ENCODE measurements at places on chromosomes 12 and 14.

DNA sequence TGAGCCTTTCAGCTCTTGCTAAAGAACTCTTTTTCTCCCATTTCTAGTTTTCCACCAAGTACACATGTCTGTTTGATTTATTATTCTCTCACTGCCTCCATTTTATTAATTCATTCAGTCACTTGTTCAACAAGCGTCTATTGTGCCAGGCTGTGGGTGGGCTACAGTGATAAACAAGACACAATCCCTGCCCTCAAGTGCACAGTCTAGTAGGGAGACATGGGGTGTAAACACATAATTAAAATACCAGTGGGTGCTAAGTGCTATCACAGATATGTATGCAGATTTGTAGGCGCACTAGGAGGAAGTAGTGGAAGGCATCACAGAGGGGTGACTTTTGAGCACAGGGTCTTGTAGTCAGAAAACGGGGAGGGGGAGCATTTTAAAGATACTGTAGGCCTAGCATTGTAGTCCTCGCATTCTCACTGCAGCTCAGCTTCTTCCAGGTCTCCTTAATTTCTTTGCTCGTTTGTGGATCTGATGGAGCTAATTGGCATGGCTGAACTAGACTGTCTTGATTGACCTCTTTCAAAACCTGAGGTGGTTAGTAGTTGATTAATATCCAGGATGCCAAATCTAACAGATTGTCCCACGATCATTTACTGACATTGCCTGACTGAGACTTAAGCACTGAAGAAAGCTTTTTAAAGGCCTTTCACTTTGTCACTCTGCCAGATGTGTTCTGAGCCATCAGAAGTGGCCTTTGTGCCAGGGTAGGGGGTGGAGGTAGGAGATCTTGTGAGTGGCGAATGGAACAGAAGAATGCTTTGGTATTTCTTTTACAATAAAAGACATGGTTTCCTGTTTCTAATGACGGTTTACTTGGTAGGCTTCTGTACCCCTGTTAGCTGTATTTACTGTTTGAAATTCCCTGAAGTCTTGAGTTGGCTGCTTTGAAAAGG, 116.9 kb downstream of the DIP2B start:
- DNase-seq = no peak

GRCh38 chr12:57263096-57263495, 12.1 kb upstream of the STAC3 start:
- DNase-seq = no peak

DNA sequence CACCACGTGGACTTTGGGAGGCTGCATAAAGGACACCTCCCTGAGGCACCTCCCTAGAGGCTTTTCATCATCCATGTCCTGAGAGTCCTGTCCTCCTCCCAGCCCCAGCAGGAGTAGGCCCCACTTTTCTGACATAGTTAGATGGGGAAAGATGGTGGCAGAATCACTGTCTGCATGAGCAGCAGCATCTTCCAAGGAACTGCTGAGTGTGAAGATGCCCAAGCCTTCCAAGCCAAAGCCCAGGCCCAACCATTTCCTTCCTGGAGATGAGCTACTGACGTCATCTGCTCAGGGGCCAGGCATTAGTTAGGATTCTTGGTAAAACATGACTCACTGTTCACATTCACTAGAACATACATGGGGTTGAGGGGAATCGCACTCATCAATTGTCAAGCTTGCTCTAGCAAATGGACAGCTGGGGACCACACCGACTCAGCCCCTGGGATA, 37.3 kb downstream of the VDR start:
- DNase-seq = peak; percentile 53

GRCh38 chr12:3869865-3870264, 3.3 kb downstream of the PARP11 start:
- DNase-seq = no peak

DNA sequence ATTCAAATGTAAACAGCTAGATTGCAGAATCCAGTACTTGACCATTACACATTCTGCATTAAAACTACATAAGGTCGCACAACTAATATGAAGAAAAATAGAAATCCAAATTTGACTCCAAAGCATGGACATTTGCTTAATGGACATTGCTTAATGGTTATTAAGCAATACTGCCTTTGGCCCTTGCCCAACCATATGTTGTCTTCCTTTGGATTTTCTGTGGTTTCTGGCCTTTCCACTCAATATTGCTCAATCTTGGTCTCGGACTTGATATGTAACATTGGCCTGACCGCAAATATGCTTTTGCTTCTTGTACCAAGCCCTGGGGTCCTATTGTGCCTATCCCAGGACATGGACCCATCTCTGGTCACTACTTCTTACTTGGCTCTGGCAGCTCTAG, 67.2 kb downstream of the PTPRR start:
- DNase-seq = no peak

DNA sequence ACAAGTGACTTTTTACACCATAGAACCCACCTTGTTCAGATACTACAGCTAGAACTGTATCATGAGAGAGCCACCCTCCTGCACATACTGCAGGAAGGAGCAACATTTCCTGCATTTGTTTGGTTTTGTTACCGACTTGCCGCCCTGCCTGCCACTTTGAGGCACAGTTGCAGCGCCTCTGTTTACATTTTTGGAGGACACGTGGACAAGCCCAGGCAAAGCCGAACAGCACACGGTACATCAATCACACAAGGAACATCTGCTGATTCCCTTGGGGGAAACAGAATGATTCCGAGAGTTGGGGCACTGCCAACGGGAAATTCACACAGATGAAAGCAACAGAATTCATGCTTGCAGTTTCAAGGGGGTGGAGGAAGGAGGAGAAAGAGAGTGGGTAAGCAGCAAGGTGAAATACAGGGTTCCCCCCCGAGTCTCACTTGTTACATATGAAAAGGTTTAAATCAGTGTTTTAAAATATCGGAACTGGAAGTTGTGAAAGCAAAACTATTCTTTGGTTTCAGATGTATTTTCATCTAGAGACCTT, 110.7 kb downstream of the BTG1 start:
- no peak for DNase-seq

GRCh38 chr14:34971381-34971780, 11.4 kb upstream of the SRP54 start:
- peak; percentile 23 for DNase-seq

DNA sequence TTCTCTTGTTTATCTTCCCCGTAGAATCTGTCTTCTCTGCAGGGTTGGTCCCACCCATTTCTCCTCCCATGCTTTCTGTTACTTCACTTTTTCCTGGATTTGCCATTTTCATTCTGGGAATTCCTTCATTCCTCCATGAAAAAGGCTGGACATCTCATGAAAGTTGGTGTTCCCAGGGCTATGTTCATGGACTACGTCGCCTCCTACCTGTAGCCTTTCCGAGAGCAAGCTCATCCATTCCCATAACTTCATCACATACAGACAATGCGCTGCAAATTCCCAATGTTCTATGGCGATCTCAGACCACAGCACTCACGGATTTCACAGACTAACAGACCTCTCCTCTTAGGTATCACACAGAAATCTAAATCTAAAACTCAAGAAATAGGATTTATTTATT, 217.1 kb downstream of the EXOC5 start:
- no peak for DNase-seq

DNA sequence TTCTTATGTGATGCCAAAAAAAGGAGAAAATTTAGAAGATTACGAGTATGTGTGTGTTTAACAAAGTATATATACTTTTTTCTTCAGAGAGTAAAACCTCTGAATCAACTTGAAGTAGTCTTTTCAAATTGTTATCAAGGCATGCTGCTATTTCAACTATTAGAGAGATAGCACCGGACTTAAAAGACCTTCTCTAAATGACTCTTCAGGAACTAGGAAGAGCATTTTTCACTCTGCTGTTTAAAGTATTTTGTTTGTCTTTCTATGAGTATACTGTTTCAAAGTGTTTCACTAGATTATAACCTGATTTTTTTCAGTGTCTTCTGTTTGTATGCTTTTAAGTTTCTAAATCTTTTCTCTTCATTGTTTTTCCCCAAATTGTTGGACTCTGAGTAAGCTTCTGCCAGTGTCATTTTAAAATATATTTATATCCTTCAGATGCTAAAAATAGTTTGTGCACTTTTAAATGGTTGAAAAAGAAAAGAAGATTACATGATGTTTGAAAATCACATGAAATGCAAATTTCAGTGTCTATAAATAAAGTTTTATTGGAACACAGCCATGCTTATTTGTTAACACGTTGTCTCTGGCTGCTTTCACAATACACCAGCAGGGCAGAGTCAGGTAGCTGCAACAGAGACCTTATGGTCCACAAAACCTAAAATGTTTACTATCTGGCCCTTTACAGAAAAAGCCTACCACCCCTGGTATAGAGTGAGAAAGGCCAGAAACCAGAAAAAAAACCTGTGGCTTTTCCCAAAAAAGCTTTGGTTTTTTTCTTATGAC, 21.3 kb downstream of the CRADD start:
- no peak for DNase-seq

DNA sequence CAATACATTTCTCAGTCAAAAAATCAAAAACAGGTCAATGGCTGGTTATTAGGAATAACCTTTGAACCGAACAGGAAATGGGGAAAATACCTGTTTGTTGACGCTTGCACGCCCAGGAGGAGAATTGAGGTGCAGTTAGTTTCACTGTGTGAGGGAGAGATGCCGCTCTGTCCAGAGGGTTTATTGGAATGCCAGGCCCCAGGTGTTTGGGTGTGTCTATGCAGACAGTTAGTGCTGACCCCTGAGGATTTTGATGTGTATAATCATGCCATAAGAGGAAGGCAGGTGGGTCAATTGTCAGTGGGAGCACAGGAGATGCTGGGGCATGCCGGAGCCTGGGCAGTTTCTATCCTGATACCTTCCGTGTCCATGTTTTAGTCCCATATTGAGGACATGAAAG, 100.8 kb upstream of the DIO3 start:
- no peak for DNase-seq

DNA sequence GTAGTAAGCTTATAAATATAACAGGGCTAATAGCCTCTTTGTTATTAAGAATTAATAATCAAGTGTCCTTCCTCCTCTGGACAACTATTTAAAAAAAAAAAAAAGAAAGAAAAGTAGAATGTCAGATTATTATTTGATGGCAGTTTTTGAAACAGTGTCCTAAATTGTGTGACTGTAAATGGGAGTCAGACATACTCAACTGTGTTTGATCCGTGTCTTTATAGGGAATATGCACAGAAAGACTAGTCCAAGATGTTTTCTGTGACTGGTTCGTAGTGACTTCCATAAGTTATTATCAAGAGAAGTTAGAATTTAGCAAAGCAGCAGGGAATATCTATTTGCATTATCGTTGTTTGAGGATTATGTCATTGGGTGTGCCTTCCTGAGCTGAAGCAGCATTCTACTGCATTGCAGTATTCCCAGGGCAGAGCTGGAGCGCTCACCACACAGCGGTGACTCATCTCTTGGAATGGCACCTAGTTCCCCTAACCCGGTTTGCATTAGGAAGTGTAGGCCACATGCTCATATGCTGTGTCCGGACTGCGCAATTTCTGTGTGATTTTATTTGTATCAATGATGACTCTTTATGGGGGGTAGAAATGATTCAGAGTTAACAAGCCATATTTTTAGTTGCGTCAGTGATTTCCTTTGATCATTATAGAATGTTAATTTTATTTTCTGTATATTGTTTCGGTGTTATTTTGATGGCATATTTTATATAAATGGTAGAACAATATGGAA, 7.9 kb downstream of the DYNC1H1 start:
- DNase-seq = peak; percentile 98

- no peak for DNase-seq
Measured at GRCh38 chr14:71246539-71246938, 339.3 kb downstream of the PCNX1 start.

GRCh38 chr12:96997797-96998484, 90.9 kb downstream of the NEDD1 start:
- no peak for DNase-seq

DNA sequence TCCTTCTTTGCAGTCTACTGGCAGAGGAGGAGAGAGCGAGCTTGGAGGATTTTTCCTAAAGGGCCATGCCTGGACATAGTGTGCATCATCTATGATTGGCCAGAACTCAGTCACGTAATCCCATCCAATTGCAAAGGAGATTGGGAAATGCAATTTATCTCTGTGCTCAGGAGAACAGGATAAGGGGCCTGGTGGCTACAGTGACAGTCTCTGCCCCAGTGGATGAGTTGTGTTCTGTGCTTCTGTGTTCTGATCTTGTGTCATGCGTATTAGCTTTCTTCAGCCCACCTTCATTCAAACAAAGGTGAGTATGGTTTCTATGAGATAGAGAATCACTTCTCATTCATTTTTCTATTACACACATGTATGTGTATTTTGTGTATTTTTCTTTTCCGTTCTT, 144.3 kb downstream of the NRXN3 start:
- no peak for DNase-seq

DNA sequence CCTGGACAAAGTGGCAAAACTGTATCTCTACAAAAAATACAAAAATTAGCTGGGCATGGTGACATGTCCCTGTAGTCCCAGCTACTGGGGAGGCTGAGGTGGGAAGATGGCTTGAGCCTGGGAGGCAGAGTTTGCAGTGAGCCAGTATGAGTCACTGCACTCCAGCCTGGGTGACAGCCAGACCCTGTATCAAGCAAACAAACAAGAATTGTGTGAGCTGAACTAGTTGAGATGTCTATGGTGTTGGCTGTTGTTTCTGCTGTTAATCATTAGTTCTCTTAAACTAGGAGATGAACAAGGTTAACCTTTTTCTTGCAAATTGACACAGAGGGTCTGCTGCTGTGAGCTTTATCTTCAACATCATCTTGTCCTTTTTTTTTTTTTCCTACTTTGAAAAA, 23.6 kb downstream of the RASSF3 start:
- DNase-seq = no peak

DNA sequence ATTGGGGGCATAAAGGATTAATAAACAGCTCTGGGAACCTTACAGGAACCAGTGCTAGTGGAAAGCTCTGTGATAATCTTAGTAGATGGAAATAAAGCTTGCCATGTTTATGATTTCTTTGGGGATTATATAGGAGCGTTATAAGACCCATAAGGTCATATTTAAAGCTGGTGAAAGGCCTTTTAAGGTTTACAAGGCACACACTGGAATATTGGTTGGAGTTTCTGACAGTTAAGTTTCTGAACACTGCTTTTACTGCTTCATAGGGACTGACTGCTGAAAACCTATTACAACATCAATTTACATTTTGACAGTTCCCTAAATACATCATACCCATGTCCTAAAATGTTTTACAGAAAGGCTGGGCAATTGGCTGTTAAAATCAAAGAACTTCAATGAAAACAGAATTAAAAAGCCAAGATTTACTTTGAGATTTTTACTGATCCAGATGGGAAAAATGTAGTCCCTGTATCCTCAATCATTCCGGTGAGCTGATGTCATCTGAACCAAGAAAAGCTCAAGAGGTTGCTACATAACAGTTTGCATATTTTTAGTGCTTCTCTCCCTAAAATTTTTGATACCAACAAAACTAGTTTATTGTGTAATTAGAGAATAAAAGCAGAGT, 153.7 kb upstream of the IGF1 start:
- DNase-seq = peak; percentile 48

DNA sequence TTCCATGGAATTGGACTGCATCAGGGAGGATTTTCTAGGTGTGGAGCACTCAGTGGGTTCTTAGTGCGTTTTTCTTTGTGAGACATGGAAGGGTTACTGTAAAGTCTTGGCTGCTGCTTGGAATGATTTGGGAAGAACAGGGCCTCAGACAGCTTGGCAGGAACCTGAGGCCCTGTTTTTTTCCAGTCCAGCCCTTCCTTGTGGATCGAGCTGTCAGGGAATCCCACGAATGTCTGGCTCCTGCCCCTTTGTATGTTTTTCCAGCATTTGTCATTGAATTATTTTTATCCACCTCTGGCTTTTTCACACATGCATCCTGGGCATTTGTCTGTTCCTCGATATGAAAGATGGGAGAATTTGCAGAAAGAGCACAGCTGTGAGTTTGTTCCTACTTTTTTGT, 158.5 kb downstream of the TGFB3 start:
- DNase-seq = no peak

All from HS-27A (cell line).